ENCODE measurements at places on chromosomes 5 and 9.

DNA sequence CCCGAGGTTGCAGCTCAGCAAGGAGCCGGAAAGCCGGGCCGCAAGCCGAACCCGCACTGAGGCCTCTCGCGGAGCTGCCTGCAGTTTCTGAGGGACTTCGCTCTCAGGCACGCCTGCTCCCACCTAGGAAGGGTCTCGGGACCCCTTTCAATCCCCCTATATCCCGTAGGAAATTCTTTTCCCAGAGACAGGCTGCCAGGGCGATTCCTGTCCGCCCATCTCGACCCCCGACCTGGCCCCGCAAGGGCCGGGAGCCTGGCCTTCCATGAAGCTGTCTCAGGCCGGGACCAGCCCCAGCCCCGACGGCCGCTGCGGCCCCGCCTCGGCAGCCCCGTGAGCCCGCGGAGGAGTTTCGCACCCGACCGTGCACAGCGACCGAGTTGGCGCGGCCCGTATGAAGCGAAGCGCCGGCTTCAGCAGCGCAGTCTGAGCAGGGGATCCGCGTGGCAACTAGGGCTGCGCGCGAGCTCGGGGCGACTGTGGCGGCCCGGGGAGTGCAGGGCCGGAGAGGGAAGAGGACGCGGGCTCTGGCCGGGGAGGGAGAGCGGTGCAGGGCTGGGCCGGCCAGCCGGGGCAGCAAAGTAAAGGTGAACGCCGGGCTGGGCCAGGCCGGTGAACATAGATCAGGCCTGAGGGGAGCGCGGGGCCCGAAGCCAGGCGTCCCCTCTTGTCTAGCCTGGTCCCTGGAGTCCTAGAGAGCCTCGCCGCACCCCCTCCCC lies 977 bp upstream of the PRDM12 start:
- no peaks in the 10 kb centered on the region for H3K4me1 ChIP-seq
- H3K4me3 ChIP-seq = no peak overlapping the region
- no peaks in the 10 kb centered on the region for H3K36me3 ChIP-seq
- no peak for DNase-seq
- peaks cover 98% of the 10 kb centered on the region for H3K27me3 ChIP-seq

GRCh38 chr9:95085861-95086563 lies 231.5 kb downstream of the FANCC start:
- no peak overlapping the region for H3K27ac ChIP-seq
- H3K4me3 ChIP-seq = no peak overlapping the region
- peaks cover 50% of the 10 kb centered on the region for H3K36me3 ChIP-seq
- DNase-seq = no peak
- no peaks in the 10 kb centered on the region for H3K27me3 ChIP-seq

DNA sequence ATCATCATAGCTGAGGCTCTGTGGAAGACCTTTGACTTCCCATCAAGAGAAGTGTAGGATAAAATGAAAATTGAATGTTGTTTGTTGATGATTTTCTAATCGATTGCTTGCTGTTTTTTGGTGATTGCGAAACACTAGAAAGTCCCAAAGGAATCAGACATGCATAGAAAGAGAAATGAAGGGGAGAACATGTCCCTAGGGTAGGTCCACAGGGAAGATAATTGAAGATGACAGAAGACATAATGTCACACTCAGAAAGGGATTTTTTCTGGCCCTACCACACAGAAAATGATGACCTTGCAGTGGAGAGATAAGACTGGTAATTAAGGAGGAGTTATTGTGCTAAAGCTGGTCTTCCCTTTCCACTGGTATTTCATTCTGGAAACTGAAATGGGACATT lies 62.8 kb downstream of the INSYN2B start:
- H3K36me3 ChIP-seq = no peaks in the 10 kb centered on the region
- H3K27me3 ChIP-seq = no peaks in the 10 kb centered on the region
- no peak overlapping the region for H3K4me3 ChIP-seq
- H3K27ac ChIP-seq = no peak overlapping the region
- DNase-seq = no peak
- H3K4me1 ChIP-seq = no peaks in the 10 kb centered on the region

- no peak for DNase-seq
- no peaks in the 10 kb centered on the region for H3K36me3 ChIP-seq
- no peak overlapping the region for H3K4me3 ChIP-seq
- no peaks in the 10 kb centered on the region for H3K27me3 ChIP-seq
- no peak overlapping the region for H3K27ac ChIP-seq
These were observed 41.8 kb downstream of the FNBP1 start for GRCh38 chr9:130001190-130001589.
